M059J (cell line): ENCODE measurements at places on chromosomes 5 and 9.

- peak; percentile 81 for DNase-seq
Observed at GRCh38 chr5:15021266-15022046, 149.9 kb upstream of the ANKH start.

- no peak for DNase-seq
Observed at GRCh38 chr5:116939641-116940040, 365.0 kb upstream of the SEMA6A start.

DNA sequence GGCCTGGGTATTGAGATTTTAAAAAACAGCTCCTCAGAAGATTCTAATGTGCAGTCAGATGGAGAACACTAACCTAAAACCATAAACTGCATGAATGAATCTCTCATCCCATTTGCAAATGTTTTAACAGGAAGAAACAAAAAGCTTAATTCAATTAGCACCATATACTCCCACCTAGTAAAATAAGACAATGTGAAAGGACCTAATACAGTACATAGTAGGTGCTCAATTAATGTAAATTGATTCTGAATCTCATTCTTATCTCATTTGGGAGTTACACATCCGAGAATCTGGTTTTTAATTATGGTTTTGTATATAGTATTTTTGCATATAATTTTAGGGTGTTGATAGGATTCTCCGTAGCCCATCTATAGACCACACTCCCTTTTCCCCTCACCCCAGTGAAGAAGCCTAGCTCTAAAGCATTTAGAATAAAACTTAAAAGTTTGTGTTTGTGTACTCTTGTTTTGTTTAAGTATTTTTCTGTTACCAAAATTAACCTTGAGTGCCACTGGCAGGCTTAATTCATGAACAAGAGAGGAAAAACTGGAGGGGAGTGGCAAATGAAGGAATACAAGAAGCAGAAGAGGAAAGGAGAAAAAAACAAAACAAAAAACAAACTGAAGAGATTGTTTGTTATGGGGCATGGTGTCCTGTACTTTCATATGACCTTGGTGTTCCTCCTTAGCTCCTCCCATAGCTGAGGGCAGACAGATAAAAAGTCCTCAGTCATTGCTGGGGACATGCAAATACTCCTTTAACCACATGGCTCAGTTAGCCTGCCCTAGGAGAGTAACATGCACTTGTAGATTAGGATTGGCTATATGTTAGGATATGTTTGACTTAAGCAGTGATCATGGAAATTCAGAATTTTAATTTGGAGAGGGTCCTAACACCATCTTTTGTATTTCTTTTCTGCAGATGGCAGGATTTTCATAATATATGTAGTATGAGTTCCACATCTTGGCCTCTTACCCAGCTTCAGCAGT lies 1.2 kb downstream of the RNF14 start:
- DNase-seq = peak; percentile 40

DNA sequence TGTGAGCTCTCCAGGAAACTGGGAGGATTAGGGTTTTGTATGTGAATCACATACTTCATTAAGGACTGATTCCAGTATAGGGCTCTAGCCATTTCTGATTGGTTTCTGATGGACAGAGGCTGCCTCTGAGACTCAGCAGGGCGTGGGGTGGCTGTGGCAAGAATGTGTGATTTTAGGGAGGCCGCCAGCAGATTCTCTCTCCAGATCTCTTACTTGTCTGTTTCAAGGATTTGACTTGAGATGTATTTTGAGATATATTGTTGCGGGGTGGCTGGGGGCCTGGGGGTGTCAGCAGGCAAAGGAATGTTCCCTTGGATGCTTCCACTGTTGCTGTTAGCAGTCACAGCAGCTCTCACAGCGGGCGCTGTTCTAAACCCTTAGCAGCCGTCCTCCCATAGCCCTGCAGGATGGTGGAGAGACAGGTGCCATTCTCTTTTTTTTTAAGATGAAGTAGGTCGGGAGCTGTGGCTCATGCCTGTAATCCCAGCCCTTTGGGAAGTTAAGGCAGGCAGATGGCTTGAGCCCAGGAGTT lies 8.0 kb upstream of the HNRNPAB start:
- DNase-seq = no peak

DNA sequence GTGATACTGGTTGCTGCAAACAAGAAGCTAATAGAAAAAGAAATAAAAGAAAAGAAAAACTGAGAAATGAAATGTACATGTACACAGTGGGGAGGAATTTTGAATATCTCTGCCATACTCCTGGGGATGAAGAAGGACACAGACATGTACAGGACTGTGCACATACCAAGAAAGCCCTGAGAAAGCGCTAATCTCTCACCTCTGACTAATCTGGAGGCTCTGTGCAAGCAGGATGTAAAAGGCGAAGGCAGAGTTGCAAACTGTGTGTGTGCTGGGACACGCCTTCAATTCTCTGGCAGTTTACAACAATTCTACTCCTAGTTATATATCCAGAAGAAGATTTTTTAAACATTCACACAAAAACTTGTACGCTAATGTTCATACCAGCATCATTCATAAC lies 211.4 kb downstream of the KIAA0825 start:
- no peak for DNase-seq

GRCh38 chr5:4717446-4717845 lies 422.7 kb upstream of the ADAMTS16 start:
- no peak for DNase-seq

DNA sequence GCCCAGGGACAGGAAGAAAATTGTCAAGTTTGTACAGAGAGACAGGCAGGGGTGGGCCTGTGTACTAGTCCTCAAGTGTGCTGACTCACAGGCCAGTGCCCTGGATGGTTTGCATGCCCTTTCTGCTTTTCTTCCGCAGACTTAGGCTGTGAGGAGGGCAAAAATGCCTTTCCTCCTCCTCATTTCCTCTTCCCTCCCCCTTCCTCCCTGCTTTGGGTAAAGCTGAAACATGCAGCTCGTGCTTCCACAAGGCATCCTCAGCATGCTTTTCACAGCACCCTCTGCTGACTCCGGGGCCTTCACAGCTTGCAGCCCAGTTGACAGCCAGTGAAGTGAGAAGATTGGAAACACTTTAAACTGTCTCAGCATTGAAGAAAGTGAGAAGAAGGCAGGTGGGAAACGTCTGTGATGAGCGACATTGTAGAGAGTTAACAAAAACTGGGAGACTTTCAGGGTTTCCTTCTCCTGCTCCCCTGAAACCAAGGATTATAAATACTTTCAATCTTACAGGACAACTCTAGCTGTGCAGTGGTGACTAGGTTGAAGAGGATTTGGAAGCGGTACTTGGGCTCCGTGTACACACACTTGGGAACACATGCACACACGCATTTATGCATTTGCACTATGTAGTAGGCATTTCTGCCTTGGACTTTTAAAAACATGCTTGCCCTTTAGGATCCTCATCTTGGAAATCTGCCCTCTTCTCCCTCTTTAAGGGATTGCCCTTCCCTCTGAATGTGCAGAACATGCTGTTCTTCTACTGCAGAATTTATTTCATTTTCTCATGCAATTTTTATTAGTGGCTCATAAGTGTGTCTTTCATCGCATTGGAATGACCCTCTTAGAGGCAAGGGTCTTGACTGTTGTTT lies 138.8 kb downstream of the GRIA1 start:
- DNase-seq = peak; percentile 98
